ENCODE measurements at places on chromosomes 7 and 10.

GRCh38 chr10:69816521-69816920, 14.8 kb downstream of the COL13A1 start:
- no peak for DNase-seq

- no peak for DNase-seq
Observed at GRCh38 chr10:43313901-43314300, 47.0 kb upstream of the RASGEF1A start.

GRCh38 chr7:75534727-75535307, 42.7 kb downstream of the SPDYE5 start:
- DNase-seq: peak; percentile 66

GRCh38 chr10:79137826-79138225, 69.1 kb downstream of the ZMIZ1 start:
- peak; percentile 86 for DNase-seq

- no peak for DNase-seq
Observed at GRCh38 chr7:66237906-66238772, 33.0 kb downstream of the TPST1 start.
